ENCODE measurements at places on chromosomes 11 and 22.

- no peak for DNase-seq
Measured at GRCh38 chr11:17169876-17170275, 37.9 kb downstream of the PIK3C2A start.

DNA sequence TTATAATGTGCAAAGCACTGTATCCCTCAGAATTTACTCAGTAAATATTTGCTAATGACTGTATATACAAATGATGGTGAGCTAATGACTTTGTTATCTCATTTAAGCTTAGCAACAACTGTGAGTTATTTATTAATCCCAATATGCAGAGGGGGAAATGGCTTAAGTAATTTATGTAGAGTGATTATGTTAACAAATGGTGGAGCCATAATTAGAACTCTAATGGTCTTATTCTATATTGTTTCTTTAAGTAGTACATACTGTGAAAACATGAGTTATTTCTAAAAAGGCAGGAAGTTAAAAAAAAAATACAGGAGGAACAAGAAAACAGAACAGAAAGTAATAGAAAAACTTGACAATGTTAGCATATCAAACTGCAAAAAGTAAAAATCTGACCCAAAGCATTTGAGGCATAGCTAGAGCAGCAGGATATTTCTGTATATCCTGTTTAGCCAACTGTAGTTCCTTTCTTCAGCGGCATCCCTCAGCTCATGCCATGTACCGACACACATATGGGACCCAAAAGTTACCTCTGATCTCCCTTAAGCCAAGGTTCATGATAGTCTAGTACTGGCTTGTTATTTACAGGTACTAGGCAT lies 94.2 kb downstream of the FCHSD2 start:
- peak; percentile 22 for DNase-seq

DNA sequence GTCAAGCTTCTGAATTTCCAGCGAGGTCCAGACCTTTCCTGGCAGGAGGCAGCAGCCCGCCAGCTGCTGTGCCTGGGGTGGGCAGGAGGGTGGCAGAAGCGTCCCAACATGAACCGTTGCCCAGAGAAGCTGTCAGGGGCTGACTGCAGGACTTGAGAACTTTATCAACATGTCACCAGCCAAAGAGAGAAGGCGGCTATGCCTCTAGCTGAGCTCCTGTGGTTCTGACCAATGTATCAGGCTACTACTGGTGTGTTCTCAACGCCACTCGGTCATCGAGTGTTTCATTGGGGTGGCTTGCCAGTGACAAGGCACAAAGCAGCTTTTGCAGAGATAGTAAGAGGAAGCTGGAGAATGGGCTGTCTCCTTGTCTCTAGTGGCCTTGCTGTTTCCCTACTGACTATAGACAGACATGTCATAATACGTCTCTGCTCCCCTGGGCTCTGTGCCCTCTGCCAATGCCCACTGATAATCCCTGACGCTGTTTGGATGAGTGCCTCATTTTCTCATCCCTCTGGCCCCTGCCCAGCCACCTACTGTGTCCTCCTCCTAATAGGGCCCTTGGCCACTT lies 17.6 kb upstream of the ASCC2 start:
- peak; percentile 52 for DNase-seq

GRCh38 chr11:70079691-70080090 lies 1.6 kb downstream of the ANO1 start:
- no peak for DNase-seq

- no peak for DNase-seq
Measured at GRCh38 chr22:23163665-23164064, 16.6 kb upstream of the BCR start.

- DNase-seq: peak; percentile 51
Measured at GRCh38 chr11:69414773-69415187, 66.7 kb upstream of the LINC01488 start.

- no peak for DNase-seq
Measured at GRCh38 chr22:49725516-49725915, 102.2 kb downstream of the BRD1 start.

GRCh38 chr22:46072110-46072881 lies 78.0 kb upstream of the PPARA start:
- DNase-seq: peak; percentile 92

GRCh38 chr22:36528341-36528740 lies 625 bp downstream of the EIF3D start:
- peak; percentile 53 for DNase-seq

DNA sequence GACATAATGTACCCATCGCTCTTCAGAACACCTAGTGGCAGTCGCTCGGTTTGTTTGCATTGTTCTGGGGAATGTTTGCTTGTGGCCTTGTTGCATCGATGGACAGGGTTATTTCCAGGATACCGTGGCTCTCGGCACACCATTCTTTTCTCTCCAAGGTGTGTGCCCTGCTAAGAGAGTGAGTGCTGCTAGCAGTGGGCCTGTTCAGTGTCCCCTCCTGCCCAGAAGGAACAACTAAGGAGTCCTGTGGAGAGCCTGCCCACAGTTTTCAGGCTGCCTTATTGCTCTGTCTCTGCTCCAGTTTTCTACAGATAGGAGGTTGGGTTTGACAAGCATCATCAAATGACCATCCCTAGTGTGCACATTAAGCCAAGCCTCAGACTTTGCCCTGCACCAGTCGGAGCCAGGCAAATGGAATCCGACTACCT lies 1.4 kb downstream of the CRY2 start:
- no peak for DNase-seq

- no peak for DNase-seq
Measured at GRCh38 chr11:57429946-57430345, 3.0 kb upstream of the SLC43A3 start.

DNA sequence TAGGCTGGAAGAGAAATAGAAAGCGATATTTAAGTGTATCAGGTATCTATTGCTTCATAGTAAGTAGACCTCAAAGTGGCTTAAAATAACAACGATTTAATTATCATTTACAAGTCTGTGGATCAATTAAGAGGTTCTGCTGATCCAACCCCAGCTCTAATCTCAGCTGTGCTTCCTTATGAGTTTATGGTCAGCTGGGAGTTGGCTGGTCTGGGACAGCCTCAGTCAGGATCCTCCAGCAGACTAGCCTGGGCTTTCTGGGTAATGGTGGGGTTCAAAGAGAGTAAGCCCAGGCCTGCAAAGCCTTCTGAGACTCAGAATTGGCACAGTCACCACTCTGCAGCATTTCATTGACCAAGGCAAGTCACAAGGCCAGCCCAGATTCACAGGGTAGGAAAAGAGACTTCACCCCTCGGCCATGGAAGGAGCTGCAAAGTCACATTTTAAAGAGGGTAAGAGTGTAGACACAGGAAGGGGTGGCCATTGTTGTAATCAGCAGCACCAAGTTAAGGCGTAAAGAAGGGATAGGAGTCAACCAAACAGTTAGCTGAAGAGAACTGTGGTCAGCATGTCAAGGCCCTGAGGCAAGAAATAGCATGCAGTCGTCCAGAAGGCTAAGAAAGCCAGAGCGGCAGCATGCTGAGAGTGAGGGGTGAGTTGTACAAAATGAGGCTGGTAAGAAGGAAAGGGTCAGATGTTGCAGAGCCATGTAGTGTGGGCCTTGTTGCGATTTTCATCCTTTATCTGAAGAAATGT lies 168.2 kb downstream of the ETS1 start:
- DNase-seq: no peak

- DNase-seq: no peak
Measured at GRCh38 chr11:110928391-110928790, 216.2 kb upstream of the ARHGAP20 start.

DNA sequence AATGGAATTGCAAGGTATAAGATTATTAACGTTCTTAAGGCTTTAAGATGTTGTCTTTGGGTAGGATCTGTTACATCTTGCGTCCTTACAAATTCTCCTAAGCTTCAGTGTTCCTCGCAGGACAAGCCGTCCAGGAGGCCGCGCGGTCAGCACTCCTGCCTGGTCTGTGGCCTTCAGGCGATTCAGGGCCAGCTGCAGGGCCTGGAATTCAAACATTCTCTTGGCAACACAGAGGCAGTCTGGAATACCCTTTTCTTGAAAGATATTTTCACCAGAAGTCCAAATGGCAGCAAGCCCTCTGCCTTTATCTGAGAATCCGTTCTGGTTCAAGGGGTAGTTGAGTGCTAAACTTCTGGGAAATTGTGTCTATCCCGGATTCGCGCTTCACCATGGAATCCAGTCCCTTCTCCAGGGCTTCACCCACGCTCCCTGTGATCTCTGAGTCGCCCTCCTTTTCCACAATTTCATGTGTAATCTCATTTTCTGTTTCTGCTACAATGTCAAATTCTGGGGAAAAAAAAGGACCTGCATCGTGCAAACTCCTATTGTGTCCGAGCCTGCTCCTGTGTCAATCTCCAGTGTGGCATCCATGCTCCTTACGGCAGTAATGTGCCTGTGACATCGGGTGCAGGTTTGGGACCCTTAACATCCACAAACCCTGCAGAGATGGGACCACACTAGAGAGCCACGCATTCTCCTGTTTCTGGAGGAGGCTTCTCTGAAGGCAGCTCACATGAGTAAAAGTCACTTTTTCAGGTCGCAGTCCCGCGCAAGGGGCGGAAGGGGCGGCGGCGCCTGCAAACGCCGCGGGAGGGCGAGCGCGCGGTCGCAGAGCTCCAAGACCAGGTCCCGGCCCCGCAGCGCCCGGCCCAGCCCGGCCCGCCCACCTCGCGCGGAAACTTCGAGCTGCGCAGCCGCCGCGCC lies 25.4 kb upstream of the SORL1 start:
- peak; percentile 76 for DNase-seq

DNA sequence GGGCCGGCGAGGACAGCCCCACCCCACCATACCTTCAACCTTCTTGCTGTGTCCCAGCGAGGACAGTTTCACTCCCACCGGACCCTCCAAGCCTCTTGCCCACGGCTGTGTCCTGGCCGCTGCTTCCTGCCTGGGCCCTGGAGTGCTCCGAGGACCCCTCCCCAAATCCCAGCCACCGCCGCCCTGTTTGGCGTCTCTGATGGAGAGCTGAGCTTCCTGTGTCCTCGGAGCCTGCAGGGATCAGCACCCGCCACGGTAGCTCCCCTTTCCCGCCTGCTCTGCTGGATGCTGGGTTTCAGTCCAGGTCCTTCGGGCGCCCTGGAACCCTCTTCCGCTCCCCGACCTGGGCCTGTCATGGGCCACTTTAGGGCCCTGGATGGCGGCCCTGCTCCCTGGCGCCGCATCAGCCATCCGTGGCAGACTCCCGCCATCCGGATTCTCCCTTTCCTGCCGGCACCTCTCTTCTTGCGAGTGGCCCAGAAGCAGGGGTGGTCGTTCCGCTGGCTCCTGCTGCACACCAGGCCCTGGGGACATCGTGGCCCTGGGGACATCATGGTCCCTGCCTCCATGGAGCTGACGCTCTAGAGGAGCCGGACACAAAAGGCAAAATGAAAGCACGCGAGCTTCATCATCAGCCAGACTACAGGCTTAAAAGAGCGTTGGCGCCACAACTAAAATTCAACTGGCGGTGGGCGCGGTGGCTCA lies 34.3 kb upstream of the GAL start:
- DNase-seq: no peak

DNA sequence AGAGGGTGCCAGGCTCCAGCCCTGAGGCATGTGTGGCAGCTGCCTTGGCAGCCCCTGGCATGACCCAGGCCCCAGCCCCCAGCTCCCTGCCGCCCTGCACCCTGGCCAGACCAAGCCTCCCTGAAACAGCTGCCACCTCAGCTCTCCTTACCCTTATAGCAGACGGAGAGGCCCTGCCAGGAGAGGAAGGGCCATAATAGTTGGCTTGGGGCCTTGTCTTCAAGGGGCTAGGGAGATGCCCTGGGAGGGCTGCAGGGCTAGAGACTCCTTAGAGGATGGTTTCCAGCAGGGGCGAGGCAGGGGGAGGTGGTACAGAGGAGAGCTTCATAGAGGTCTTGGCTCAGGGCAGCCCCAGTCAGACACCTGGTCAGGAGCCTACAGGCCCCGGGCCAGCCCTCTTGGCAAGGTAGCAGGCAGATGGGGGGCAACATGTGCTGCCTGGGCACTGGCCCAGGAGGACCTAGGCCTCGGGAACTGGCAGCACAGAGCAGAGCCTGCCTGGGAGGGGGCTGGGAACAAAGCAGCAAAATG lies 13.0 kb downstream of the SMTN start:
- DNase-seq: no peak

DNA sequence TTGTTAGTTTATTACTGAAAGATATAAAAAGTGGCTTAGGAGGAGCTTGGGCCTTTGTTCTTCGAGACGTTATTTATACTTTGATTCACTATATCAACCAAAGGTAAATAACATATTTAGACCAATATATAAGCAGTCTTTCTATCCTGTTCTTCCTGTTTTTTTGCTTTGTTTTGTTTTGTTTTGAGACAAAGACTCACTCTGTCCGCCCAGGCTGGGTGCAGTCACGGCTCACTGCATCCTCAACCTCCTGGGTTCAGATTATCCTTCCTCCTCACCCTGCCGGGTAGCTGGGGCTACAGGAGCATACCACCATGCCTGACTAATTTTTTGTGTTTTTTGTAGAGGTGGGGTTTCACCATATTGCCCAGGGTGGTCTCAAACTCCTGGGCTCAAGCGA lies 66.8 kb downstream of the ATM start:
- DNase-seq: no peak

- DNase-seq: no peak
Measured at GRCh38 chr11:126956635-126957034, 43.9 kb downstream of the KIRREL3 start.

- no peak for DNase-seq
Measured at GRCh38 chr11:72350752-72351151, 83.6 kb downstream of the CLPB start.

DNA sequence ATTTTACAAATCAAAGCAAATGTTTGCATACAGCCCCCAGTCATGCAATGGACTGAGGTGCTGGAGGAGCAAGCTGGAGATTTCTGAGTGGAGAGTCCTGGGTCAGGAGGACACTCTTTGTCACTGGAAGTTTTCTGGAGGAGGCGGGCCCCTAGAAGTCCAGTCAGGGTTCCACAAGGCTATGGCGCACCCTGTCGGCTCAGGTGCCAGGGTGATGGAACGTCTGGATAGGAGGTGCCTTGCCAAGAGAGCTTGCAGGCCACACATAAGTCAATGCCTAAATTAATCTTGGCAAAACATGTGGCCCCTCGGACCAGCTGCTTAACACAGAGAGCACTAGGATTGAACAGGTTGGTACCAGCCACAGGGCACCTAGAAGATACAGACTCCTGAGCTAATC lies 174.7 kb upstream of the CADM1 start:
- DNase-seq: no peak

GRCh38 chr11:2687223-2687530 lies 12.6 kb downstream of the KCNQ1OT1 start:
- DNase-seq: no peak

GRCh38 chr11:70680781-70681281 lies 282.5 kb downstream of the CTTN start:
- no peak for DNase-seq

DNA sequence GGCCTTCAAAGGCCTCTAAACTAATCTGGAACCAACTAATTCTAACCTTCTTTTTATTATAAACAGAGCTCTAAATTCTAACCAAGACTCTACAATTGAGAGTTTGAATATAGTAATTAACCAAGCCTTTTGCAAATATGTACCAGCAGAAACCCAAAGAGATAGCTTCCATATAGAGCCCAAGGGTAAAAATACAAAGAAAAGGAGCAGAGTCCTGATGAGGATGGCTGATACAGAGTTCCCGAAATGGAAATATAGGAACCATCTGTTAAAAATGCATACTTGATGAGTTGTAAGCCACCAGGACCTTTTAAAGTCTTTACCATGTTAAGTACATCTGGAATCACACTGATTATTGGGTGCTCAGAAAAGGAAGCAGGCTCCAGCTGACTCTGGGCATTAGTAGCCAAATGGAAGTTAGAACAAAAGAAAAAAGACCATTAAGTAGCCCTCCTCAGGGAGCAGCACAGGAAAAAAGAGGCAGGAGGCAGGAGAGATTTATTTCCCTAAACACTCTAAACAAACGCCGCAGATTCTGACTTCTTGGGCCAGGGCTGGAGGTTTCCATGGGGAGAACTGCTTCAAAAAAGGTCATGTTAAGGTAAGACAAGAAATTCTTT lies 463.1 kb upstream of the FAT3 start:
- DNase-seq: no peak

All from suppressor macrophage treated with lipopolysaccharide for 1 hour (primary cell).